WERI-Rb-1 (cell line): ENCODE measurements at places on chromosomes 4 and X.

GRCh38 chrX:97344724-97345123, 461.0 kb downstream of the RPA4 start:
- no peak for DNase-seq

DNA sequence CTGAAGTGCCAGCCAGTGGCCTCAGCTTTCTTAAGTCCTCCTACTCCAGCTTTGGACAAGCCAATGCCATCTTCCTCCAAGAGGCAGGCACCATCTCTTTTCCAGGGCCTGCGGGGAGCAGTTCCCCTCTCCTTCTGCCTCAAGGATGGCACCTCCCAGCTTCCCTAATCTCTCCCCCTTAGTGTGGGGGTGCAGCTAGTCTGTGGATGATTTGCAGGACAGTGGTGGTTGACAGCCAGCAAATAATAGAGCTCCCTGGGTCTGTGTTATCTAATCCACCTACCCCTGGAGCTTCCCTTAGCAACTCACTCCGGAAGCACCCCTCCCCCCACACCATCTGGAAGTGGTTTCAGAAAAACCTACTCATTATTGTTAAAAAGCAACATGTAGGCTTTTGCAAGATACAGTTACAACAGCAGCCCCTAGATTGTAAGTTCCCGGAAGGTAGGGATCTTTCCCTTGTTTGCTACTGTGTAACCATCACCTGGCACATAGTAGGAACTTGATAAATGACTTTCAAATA, 247.1 kb downstream of the BCOR start:
- peak; percentile 95 for DNase-seq

DNA sequence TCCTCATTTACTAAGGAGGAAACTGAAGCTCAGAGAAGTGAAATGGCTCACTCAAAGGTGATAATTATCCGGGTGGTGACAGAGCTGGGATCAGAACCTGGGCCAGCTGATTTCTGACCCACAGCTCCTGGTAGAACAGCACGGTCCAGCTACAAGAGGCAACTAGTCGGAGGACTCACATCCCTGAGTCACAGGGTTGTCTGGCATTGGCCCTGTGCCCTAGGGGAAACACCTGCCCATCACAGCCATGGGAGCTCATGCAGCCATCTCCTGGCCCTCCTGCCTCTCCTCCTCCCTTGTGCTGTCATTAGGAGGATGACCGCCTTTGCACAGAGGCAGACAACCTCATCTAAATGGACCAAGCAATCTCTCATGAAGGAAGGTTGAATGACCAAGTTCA, 115.2 kb upstream of the TSPAN5 start:
- no peak for DNase-seq

DNA sequence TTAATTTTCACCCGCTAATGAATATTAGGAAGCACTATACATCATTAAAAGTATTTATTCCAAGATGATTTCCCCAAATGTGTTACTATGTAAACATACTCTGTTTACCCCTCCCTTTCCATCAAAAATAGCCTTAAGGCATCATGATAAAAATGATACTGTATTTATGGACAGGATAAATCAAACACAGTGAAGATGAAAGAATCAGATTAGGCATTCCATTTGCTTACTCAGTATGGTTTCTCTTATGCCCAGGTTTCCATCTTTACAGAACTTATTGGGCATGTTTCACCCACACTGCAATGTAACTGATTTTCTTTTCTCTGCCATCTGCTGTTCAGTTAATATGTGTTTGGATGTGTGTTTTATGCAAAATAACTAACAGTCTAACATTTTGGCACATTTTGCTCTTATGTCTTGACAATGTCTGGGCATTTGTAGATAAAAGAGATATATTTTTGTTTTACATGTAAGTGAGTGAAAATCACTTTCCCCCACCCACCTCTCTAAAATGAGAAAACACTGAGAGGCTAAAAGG, 445.2 kb downstream of the RPA4 start:
- DNase-seq = no peak

DNA sequence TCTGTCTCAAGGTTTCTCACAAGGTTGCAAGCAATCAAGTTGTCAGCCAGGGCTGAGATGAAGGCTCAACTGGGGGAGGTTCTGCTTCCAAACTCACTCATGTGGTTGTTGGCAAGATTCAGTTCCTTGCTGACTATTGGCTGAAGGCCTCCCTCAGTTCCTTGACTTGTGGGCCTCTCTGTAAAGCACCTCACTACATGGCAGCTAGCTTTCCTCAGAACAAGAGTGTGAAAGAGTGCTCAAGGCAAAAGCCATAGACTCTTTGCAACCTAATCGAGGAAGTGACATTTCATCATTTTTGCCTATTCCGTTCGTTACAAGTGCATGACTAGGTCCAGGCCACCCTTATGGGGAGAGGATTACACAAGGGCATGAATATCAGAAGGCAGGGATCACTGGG, 52.0 kb downstream of the CXorf58 start:
- DNase-seq = no peak

- DNase-seq = no peak
These were observed 10.1 kb downstream of the GDPD2 start for GRCh38 chrX:70432936-70433847.

GRCh38 chr4:74858921-74859562, 64.7 kb upstream of the BTC start:
- DNase-seq = no peak

DNA sequence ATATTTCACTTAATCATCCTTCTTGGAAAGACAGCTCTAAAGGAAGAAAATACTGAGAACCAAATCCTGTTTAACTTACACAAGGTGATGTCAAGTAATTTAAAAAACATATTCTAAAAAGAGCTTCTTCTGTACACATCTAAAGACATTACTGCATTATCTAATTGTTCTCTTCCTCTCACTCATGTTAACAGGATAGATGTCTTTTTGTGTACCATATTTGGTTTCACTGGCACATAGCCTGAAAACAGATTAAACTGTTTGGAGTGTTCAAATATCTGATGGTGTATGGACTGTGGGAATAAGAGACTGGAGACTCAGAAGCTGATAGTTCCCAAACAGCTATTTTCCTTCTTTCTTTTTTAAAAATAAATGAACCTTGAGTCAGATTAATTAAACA, 213.3 kb upstream of the MAB21L2 start:
- DNase-seq = no peak

DNA sequence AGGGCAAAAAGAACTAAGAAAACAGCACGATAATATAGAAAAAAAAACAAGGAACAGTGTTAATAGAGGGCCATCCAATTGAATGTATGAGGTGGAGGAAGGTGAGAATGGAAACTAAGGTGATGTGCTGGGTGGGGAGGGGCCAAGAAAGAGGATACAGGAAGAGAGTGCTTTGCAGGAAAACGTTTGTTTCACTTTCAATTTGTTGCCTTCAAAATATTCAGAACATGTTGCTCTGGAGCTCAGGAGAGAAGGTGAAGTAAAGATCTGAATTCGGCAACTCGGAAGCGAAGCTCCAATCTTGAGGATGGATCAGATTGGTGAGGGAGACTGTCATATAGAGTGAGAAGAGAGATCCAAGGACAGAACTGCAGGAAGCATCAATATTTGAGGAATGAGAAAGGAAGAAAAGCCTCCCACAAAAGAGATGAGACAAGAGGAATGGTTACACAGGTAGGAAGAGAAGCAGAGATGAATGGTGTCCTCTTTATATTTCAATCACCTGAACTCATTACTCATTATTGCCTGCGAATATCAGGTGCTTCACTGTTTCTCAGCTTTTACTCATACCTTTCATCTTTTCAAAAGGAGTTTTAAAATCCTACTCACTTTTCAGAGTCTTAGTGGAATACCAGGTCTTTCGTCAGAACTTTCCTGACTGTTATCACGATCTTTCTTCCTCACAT, 14.7 kb upstream of the SEC24D start:
- no peak for DNase-seq

DNA sequence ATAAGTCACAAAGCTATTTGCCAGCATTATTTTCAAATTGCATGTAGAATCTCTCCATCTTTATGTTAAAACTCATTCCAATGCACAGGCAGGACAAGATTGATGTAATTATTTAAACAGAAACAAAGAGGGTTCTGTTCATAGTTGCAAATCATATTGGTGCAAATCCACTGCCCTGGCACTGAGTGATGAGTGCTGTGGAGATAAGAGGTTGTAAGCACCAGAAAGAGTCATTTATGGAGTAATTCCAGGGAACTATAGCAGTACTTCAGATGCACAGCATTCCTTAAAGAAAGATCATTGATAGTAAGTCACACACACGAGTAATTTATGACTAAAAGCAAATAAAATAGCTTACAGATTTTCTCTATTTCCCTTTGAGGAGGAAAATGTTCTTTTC, 337.7 kb upstream of the CTSO start:
- DNase-seq = no peak

DNA sequence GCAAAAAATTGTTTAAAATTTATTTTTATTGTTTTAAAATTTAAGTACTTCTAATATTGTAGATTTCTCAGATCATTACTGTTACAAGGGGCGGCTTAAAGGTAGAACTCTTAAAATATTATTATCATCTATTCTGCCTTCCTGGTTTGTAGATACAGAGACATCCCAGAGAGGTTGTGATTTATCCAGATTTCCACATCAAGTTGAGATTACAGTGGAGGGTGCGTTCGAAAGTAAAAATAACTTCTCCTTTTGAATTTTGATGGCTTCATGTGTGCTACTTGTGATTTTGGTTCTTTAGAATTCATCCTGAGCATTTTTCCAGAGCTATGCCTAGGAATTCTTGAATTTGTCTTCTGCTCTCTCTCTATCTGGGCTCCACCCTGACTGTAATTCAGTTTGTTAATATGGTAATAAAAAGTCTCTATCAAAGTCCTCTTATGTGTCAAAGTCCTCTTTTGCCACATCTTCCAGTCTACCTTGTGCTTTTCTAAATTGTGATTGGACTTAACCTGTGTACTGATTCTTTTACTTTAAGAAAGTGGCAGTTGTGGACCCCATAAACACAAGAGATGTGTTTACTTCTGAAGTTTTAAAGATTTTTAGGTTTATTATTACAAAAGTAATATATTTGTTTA, 37.2 kb downstream of the CLCN3 start:
- DNase-seq = no peak

GRCh38 chr4:47221721-47222120, 190.4 kb downstream of the GABRB1 start:
- no peak for DNase-seq

DNA sequence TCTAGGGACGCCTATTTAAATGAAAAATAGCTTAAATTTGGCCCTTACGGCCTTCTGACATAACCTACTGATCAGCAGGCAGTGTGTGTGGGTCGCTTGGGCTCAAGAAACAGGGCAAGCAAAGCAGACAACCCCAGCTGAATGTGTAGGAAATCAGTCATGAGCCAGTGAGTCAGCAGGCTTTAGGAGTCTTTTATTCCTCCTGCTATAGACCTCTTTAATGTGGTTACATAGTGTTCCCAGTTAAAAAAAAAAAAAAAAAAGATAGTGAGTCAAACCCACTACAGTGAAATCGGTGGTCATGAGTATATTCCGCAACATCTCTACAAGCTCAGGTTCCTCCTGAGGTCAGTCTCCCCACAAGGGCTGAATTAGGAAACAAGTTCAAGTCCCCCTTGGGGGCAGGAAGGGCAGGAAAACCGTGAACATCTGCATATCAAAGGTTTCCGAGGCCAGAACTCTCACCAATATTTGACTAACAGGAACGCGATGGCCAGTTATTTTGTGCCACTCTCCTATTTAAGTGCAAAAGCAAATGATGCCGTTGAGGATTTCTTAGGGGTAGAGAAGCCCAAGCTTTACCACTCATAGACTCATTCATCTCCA, 32.7 kb downstream of the ACSL1 start:
- DNase-seq = no peak

DNA sequence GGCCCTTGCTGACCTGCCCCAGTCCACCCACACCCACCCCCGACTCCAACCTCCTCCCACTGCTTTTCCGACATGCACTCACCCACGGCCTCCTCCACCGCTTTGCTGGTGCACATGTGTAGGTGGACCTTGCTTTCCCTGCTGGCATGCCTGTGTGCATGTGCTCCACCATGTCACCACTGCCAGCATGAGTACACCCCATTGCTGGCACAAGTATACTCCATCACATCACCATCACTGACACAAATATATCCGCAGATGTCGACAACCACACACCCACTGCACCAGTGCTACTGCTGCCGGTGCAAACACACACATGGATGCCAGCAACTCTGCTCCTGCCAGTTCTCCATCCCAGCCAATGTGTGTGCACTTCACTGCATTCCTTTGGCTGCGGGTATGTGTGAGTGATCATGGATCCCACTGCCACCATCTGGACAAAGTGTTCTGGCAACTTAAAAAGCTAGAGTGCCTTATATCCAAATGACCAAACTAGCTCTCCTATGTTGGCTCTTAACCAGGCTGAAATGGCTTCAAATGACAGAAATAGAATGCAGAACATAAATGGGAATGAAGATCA, 1072.3 kb downstream of the RAPGEF2 start:
- no peak for DNase-seq

- DNase-seq = no peak
These were observed 275.1 kb downstream of the ADGRA3 start for GRCh38 chr4:22240814-22241213.

- no peak for DNase-seq
These were observed 35.2 kb upstream of the LPAR4 start for GRCh38 chrX:78712336-78712735.

- DNase-seq = no peak
These were observed 33.2 kb upstream of the CLDN24 start for GRCh38 chr4:183355405-183355804.

DNA sequence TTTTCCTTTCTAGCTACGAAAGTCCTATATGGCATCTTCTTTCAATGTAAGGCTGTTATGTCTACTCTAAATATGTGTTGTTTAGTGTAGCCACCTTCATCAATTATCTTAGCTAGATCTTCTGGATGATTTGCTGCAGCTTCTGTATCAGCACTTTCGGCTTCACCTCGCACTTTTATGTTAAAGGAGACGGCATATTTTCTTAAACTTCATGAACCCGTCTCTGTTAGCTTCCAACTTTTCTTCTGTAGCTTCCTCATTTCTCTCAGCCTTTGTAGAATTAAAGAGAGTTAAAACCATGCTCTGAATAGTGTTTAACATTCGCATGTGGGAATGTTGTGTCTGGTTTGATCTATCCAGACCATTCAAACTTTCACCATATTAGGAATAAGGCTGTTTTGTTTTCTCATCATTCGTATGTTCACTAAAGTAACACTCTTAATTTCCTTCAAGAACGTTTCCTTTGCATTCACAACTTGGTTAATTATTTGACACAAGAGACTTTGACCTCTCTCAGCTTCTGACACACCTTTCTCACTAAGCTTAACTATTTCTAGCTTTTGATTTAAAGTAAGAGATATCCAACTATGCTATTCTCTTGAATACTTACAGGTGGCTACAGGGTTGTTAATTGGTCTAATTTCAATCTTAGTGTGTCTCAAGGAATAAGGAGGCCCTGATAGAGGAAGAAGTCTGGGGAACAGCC, 476.8 kb downstream of the GABRG1 start:
- DNase-seq = no peak
